Breast epithelium (tissue), 4 donors: ENCODE measurements at places on chromosomes 2 and 18. TPM values are rescaled to one million over a fixed set of nuclear protein-coding genes. Genes with fewer than 3 reads are reported as not detected.

MEX3C gene
- total RNA-seq, result 29.2 TPM

KCTD18 gene
- total RNA-seq, result 23.3 TPM

GRCh38 chr2:184272056-184272455 lies 326.3 kb upstream of the ZNF804A start:
- no peak overlapping the region for H3K4me3 ChIP-seq
- H3K27ac ChIP-seq, result no peak overlapping the region
- H3K36me3 ChIP-seq, result no peaks in the 10 kb centered on the region
- H3K4me1 ChIP-seq, result no peaks in the 10 kb centered on the region

DNA sequence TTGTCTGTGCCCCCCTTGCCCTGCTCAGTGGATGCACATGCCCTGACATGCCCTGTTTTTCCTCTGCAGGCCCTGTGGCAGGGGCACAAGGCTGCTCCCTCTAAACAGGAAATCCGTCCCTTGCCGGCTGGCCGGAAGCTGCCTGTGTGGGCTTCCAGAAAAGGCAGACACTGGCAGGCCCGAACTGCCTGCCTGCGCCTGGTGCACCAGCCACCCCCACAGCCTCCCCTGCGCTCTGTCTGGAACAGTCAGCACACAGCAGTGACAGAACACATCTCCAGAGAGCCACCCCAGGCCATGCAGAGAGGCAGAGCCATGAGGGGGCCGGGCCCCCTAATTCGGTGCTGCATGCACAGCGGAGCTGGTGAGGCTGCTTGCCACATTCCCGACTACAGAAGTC lies 33.5 kb downstream of the LOXHD1 start:
- H3K4me3 ChIP-seq, result no peak overlapping the region
- no peaks in the 10 kb centered on the region for H3K4me1 ChIP-seq
- H3K27me3 ChIP-seq, result no peaks in the 10 kb centered on the region
- H3K36me3 ChIP-seq, result no peaks in the 10 kb centered on the region

- peaks cover 5% of the 10 kb centered on the region for H3K4me1 ChIP-seq
- peak overlapping the region; percentile 90 for H3K27ac ChIP-seq
- DNase-seq, result no peak
- H3K4me3 ChIP-seq, result no peak overlapping the region
Observed at GRCh38 chr2:207143215-207144172, 22.3 kb downstream of the KLF7 start.

DNA sequence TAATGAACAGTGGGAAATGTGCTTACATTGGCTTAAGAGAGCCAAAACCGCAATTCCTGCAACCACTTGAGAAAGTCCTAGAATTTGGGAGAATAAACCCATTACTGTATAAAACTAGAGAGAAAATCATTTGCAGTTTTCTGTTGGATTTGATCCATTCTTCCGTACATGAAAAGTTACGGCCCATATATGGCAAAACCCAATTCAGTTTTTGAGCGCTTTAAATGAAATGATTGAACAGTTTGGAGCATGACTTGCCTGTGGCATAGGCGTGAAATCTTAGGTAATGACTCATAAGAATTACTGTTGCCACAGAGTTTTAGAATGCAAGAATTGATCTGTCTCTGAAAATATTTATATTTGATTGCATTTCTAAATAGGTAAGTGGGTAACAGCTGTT lies 52.0 kb downstream of the PHLPP1 start:
- H3K27me3 ChIP-seq, result no peaks in the 10 kb centered on the region
- H3K4me1 ChIP-seq, result no peaks in the 10 kb centered on the region
- H3K36me3 ChIP-seq, result no peaks in the 10 kb centered on the region
- DNase-seq, result no peak
- H3K27ac ChIP-seq, result peak overlapping the region; percentile 62

- DNase-seq, result no peak
- H3K27me3 ChIP-seq, result no peaks in the 10 kb centered on the region
- no peak overlapping the region for H3K4me3 ChIP-seq
- H3K36me3 ChIP-seq, result no peaks in the 10 kb centered on the region
- H3K27ac ChIP-seq, result no peak overlapping the region
- H3K4me1 ChIP-seq, result no peaks in the 10 kb centered on the region
Observed at GRCh38 chr2:20080839-20081415, 29.5 kb upstream of the LAPTM4A start.

DNA sequence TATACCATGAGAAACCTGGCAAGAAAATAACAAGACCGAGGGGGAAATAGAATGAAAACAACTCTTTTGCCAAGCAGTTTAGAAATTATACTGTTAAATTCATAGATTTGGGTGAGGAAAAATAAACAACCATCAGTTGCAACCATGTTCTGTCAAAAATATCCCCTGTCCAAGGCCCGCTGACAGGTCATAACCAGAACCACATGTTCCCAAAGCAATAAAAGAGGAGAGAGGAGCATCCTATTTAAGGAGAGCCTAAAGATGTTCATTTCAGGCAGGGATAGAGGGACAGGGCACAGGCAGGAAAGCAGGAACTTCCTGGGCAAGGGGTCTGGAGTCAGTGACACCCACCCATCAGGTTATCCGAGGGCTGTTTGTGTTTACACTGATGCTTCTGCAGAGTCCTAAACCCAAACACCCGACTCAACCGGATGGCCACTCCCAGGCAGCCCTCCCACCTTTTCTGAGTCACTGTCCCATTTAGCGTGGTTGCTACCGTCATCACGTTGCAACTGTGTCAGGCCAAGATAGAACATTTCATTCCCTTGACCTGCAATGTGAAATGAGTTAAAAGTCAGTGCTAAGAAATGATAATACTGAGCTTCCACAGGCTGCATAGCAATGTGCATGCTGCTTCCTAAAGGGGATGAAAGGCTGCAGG lies 468.3 kb upstream of the RAB12 start:
- H3K27me3 ChIP-seq, result no peaks in the 10 kb centered on the region
- no peaks in the 10 kb centered on the region for H3K36me3 ChIP-seq
- DNase-seq, result no peak
- peak overlapping the region; percentile 36 for H3K27ac ChIP-seq

GRCh38 chr2:28454016-28454930 lies 41.6 kb upstream of the PLB1 start:
- H3K36me3 ChIP-seq, result no peaks in the 10 kb centered on the region
- no peaks in the 10 kb centered on the region for H3K27me3 ChIP-seq
- DNase-seq, result no peak
- no peak overlapping the region for H3K4me3 ChIP-seq

- no peaks in the 10 kb centered on the region for H3K27me3 ChIP-seq
- H3K36me3 ChIP-seq, result no peaks in the 10 kb centered on the region
- H3K4me3 ChIP-seq, result no peak overlapping the region
- H3K4me1 ChIP-seq, result no peaks in the 10 kb centered on the region
Observed at GRCh38 chr2:232901736-232902578, 31.9 kb downstream of the SNORC start.

DNA sequence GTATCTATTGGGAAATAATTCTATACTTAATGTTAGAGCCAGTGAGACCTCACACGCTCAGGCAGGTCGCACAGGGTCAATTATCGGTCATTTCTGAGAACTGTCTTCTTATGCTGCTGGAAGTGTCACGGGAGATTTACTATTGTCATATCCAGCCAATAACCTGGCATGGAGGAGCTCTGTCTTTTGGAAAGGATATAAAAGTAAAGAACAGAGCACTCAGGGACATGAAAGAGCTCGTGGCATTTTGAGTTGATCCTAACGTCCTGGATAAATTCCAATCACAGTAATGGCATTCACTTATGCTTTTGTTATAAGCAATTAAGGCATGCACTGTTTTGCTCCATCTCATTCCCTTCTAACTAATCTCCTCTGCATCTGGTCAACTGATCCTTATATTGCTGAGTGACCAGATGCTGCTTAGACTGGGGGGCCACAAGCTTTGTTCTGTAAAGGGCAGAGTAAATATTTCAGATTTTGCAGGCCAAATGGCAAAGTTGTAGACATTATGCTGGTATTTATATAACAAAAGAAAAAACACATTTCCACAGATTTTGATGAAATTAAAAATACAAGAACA lies 453.5 kb upstream of the SMIM21 start:
- H3K27me3 ChIP-seq, result no peaks in the 10 kb centered on the region
- no peak overlapping the region for H3K4me3 ChIP-seq

DNA sequence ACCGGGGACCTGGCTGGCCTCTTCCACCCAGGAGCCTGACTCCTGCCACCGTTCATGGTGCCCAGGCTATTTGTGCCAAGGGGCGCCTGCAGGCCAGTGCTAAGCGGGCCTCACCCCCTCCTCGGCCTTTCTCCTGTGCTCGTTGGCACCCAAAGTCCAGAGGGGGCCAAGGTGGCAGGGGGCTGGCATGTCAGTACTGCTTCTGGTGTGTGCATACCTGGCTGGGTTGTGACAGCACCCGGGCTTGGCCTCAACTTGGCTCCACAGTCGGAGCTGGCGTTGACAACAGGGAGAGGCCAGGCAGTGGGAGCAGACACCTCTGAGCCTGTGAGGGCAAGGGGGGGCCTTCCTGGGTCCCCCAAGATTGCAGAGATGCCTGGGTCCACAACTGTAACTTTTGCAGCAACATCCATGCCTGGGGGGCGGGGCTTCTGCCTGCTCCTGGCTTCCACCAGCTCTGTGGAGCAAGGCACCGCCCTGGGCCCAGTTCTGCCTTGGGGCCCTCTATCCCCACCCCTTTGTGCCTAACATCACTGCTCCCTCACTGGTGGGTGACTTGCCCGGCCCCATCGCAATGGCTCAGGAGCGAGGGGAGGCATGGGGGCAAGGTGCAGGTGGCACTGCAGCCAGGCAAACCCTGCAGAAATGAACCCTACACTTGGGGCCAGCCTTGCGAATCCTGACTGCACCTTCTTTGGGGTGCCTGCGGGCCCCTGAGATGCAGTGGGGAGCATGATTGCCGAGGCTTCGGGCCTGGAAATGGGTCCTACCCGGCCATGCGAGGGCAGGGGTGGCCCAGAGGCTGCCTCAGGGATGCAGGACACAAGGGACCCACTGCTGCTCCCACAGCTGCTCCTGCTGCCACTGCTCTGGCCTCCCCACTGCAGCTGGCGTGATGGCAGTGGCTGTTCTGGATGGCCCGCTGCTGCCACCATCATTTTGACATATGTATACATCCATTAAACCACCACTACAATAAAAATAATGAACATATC lies 35.9 kb downstream of the PTPN4 start:
- no peaks in the 10 kb centered on the region for H3K36me3 ChIP-seq
- no peak for DNase-seq
- no peak overlapping the region for H3K27ac ChIP-seq
- no peaks in the 10 kb centered on the region for H3K27me3 ChIP-seq
